ENCODE measurements at places on chromosomes 4 and X.

DNA sequence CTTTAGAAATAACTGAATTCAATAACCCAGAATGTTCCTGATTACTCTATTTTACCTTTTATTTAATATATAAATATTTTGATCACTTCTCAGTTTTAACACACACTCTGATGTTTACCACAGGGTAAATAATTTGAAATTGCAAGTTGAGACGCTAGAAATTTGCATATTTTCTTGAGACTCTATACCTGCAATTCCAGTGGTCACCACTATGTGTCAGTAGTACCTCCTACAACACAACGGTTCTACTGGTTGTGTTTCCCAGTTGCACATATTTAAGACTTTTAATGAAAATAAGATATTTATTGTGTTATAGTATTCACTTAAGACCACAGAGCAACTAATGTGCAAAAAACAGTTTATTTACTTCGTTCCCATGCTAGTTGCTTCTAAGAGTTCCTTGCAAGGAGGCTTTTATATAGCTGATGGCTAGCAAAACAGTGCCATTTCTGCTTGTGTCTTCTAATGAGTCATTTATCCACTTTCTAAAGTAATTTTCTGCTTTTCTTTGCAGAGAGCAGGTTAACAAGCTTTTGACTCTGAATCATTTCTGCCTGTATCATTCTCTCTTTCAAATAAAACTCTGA is 98.9 kb upstream of the PDLIM3 start:
- no peak for DNase-seq

GRCh38 chr4:181874602-181875001 is 368.6 kb upstream of the TENM3 start:
- no peak for DNase-seq

DNA sequence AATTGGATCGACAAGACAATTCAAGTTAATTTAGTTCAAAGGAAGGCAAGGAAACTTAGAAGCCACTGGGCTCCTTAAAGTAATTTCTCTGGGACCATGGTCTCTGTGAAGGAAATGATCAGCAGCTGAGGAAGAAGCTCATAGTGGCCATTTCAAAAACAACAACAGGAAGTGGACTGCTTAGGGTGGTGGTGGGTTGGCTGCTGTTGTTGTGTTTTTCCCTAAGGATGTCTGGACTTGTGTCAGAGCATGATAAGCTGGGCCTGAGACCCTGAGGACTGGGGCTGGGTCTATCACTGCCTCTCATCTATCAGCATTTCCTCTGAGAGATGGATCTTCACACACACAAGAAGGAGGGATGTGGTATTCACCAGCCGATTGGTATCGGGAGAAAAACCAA is 18.3 kb downstream of the KDR start:
- DNase-seq: no peak

DNA sequence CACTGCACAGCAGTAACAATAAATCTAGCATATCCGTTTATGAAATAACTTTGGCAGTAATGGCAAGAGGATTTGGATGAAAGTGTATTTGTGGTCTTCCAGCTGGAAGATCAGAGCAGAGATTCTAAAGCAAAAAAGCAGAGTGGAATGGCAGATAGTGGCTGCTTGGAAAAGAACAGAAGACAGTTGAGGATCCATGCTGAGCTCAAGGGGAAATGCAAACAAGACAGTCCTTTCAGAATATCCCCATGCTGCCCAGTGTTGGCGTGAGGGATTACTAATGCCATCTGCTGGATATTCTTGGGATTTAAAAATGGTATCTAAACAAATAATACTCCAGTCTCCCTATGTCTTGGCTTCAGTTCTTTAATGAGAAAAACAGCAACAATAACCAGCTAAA is 629.1 kb upstream of the ATOH1 start:
- DNase-seq: no peak

- DNase-seq: no peak
Measured at GRCh38 chr4:123166023-123166422, 230.6 kb upstream of the SPRY1 start.

DNA sequence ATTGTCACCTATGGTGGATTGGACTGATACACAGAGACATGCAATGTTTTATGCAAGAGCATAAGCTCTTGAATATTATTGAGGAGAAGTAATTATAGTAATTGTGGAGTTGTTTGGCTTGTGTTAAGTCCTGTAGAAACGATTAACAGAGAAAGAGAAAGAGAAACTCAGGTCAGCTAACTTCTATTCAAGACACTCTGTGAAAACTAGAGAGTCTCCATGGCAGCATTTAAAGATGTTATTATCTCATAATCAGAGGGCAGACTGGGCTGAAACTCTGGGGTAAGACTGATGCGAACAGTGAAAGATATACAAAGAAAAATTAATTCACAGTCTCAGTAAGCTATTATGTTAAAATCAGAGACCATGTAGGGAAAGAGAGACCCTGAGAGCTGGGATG is 625.7 kb downstream of the FAT4 start:
- no peak for DNase-seq

- DNase-seq: no peak
Measured at GRCh38 chrX:20267931-20268701, 1.4 kb upstream of the RPS6KA3 start.

GRCh38 chr4:6229095-6229494 is 28.7 kb upstream of the JAKMIP1 start:
- DNase-seq: no peak

GRCh38 chr4:173333658-173334084 is 487 bp downstream of the HMGB2 start:
- DNase-seq: peak; percentile 15

- no peak for DNase-seq
Measured at GRCh38 chrX:81263059-81263458, 61.2 kb downstream of the SH3BGRL start.

DNA sequence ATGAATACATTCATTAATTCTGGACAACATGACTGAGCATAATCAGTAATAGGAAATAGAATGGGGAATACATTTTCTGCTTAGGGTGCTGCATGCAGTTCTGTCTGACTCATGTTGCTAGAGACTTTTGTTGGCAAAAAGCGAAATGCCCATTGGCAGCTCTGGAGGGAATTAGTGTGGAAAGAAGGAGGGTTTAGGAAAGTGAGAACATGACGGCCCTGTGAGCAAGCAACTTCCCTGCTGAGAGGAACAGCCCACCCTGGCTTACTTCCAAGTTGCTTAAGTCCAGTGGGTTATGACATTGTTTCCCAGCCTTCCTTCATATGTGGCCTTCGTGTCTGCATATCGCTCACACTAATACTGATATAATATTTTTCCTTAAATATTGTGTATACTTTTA is 13.8 kb downstream of the MAD2L1 start:
- no peak for DNase-seq

DNA sequence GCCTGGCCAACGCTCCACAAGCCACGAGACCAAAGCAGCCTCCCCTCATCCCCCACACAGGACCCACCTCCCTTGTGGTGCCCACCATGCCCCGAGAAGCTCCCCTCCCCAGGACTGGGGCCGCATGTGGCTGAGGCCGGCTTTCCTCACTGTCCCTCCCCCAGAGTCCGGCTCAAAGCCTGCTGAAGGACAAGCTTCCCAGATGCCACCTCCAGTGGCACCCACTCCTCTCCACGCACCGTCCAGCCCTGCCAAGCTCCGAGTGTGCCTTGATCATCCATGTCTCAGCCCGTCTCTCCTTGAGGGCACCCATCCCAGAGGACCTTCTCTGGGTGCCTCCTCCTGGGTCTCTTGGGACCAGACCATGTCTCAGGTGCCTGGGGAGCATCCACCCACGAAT is 58.8 kb upstream of the MXD4 start:
- no peak for DNase-seq

GRCh38 chrX:148290931-148291330 is 209.5 kb upstream of the AFF2 start:
- no peak for DNase-seq

GRCh38 chrX:151921866-151922265 is 9.2 kb downstream of the MAGEA4 start:
- DNase-seq: no peak

DNA sequence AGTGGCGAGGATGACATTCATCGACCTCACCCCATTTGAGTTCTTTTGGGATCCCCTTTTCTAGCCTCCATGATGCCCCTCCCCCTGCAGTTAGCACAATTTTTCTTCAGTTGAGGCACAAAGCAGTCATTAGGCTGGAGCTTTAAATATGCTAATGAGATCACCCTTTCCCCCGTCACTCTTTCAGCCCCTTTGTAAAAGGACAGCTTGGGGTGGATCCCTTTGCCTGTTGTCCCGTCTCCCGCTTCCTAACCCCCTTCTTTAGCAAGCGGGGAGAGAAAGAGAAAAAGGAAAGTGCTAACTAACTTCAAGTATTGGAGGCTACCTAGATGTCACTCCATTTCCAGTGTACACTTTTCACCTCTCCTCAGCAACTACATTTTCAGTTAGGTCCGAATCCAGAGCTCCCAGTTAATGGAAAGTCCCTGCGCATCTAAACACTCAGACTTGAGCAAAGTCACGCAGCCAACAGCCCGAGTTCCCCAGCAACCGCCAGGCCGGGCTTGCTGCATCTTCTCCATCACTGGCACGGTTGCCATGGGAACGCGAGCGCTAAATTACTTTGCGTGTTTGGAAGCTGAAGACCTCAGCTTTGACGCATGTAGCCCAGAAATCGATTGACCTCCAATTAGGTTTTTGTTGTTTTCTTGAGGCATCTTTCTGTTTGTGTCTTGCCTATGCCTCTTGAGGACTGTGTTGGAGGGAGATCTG is 76.8 kb downstream of the RTL5 start:
- no peak for DNase-seq

GRCh38 chrX:155592981-155593380 is 19.8 kb downstream of the TMLHE start:
- no peak for DNase-seq

Measured in stimulated activated CD4-positive, alpha-beta T cell treated with anti-CD3 and anti-CD28 coated beads, TNF-alpha, amount 100 ng/mL, for 24 hours (primary cell).